ENCODE measurements at places on chromosomes 5 and 9.

DNA sequence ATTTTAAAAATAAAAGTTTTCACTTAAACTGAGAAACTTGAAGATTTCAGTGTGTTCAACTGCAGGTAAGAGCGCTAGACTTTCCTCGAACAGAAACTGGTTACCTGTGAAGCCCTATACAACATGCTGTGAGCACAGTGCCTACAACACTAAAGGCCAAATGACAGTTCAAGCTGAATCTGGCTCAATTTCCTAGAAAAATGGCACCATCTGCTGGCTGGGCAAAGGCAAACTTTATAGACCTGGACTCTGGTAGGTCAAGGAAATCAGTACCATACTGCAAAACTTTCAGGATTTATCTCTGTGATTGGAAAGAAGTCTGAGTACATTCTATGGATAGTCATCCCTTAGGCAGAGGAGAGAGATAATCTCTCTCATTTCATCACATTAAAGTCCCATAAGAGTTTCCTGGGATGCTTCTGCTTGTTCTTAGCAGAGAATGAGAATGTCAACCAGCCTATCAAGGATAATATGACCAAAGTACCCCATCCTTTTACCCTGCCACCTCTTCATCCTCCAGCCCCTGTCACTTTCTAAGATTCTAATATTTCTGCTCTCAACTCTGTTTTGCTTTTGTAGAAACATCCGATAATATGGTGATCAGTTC is 31.8 kb upstream of the FOXB2 start:
- DNase-seq = no peak

DNA sequence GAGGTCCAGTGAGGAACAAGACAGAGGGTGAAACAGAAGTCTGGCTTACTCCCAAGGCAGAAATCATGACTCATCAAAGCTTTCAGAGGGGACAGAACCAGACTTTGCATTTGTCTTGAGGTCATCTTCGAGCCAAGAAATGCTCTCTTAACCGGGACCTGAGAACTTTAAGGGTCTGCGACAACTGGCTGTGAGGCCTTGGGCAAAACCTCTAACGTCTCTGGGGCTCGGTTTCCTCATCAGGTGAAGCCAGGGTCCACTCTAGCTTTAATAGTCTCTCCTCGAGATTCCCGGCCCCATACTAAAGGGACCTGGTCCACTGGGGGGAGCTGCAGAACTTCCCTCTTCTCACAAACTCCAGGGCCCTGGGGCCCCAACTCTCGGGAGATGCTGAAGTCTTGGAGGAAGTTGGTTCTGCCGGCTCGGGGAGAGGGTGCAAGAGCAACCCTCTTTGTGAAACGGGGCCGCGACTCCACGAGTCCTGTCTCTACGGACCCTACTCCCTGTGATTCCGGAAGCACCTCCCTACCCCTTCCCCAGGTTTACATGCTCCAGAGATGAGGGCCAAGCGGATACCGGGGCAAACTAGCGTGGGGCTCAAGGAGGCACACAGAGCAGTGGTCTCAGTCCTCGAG is 2.6 kb downstream of the GLIS3 start:
- peak; percentile 9 for DNase-seq

DNA sequence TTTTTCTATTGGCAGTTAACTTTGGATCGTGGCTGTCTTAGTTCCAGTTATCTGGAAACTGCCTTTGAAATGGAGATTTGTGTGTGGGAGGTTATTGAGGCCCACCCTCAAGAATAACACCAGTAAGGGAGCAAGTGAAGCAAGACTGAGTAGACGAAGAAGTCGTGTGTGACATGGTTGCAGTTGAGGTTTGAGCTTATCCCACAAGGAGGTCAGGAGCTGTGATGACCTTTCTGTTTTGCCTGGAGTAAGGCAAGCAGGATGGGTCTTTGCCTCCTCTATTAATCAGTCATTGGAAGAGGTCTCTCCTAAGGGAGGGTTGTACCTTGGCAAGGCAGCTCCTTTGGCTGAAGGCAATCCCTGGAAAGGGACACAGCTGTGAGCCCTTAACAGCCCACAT is 49.6 kb upstream of the CTXN3 start:
- DNase-seq = no peak

- DNase-seq = no peak
Observed at GRCh38 chr5:103587185-103587748, 24.7 kb upstream of the NUDT12 start.

GRCh38 chr9:75461183-75461582 is 372.9 kb downstream of the OSTF1 start:
- DNase-seq = no peak

DNA sequence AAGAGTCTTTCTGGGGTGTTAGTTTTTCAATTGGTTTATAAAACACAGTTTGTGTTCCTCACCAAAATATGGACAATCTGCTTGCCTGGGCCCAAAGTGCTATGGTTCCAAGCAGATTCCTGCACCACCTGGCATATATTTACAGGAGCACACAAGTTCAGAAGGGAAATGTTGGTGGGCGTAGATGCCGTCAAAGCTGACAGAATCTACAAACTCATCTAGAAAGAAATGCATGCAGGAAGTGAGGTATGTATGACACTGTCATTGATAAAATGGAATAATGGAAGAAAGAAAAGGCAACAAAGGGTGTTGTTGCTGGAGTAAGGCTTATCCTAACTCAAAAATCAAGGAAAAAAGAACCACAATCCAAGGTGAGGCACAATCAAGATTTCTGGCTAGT is 225.8 kb downstream of the MLLT3 start:
- DNase-seq = no peak

- DNase-seq = no peak
Observed at GRCh38 chr9:35679091-35679490, 5.4 kb downstream of the CA9 start.

DNA sequence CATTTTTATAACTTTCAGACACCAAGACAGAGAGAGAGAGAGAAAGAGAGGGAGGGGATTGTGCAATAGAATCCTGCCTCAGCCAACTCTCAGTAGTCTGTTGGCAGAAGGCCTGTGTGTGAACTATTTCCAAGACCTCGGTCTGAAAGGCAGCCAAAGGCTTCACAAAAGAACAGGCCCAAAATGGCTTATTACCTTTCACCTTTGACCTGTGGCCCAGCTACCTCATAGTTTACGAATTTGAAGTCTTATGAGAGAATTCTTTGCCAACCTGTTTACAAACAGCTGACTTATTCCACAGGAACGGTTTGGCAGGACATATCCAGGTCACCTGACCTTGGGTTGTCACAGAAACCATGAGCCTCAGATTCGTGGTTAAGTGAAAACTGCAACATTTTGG is 48.6 kb downstream of the NR2F1-AS1 start:
- no peak for DNase-seq

GRCh38 chr5:62192958-62193357 is 113.0 kb upstream of the KIF2A start:
- DNase-seq = no peak

DNA sequence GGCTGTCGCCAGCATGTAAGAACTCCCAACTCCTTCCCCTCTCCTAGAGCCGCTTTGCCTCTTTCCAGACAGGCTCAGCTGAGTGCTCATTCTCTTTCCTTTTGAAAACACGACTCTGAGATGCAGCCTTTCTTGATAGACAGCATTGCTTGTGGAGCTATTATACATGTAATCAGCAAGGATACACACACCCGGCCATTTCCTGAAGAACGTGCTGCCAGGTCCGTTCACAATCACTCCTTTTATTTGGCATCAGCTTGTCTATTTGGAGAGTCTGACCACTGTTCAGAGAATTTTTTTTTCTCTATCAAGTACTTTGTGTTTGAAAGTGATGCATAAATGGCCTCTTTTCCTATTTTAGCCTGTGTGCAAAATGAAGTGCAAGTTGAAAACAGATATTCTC is 328.7 kb downstream of the MARCHF11 start:
- DNase-seq = no peak

DNA sequence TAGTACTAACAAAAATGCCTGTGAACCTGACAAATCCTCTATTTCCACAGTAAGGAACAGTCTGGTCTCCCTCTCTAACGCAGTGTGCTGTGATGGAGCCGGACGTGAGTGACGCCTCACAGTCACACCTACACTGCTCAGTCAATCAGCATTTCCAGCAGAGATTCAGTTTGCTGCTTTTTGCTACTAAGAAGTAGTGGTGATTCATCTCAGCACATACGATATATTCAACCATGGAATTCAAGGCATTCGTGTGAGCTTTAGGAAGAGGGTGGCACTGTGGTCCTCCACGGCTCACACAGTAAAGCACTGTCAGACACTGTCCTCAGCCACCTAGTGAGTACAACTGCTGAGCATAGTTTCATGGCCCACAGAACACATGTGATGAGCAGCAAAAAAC is 70.9 kb downstream of the SETX start:
- DNase-seq = no peak

DNA sequence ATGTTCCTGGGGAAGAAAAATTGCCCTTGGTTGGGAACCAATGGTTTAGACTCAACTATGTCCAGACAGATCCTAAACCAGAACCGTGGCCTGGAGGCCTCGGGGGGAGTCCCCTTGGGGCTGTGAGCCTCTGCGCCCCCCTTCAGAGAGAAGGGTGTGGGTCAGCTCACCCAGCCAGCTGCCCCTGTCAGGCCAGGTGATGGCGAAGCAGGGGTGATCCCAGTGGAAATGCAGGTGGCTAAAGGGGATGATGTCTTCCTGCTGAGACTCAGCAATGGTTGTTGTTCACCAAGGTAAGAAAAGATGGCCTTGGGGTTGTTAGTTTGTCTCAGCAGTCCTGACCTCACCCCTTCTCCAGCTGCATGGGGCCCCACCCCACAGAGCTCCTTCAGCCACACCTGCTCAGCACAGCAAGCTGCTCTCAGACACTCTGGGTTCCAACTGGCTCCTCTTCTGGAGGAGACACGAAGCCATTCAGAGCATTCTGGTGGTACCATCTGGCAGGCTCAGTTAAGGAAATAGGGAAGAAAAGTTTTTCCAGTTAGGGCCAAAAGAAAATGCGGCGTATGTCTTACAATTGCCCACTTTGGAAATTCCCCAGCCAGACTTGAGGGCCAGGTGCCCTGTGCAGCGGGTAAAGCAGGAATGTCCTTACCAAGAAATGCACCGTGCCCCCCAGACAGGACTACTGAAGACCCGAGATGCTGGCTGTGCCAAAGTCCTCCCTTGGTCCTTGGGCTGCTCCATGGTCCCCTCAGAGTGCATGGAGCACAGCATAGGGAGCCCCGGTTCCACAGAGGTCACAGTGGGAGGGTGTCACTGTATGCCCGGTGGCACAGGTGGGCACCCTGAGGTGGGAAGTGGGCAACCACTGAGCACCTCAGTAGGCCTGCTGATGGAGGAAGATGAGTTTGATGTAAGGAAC is 90.2 kb downstream of the NSUN2 start:
- DNase-seq = no peak

- DNase-seq = no peak
Observed at GRCh38 chr9:71637375-71637774, 130.9 kb downstream of the CEMIP2 start.

DNA sequence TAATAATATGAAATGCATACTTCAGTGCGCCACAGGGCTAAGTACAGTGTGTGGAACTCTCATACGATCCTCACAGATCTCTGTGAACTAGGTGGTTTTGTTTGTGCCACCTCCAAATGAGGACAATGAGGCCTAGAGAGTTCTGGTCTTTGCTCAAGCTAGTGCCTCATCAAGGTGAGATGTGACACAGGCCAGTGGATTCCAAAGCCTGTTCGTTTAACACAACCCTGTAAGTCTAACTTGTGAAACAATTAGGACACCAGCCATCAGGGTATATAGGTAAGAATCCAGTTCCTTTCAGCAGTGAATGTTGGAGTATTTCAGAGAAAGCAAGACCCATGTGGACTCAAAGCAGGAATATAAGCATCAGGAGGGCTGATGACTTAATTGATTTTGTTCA is 130.7 kb upstream of the GAS1 start:
- no peak for DNase-seq

DNA sequence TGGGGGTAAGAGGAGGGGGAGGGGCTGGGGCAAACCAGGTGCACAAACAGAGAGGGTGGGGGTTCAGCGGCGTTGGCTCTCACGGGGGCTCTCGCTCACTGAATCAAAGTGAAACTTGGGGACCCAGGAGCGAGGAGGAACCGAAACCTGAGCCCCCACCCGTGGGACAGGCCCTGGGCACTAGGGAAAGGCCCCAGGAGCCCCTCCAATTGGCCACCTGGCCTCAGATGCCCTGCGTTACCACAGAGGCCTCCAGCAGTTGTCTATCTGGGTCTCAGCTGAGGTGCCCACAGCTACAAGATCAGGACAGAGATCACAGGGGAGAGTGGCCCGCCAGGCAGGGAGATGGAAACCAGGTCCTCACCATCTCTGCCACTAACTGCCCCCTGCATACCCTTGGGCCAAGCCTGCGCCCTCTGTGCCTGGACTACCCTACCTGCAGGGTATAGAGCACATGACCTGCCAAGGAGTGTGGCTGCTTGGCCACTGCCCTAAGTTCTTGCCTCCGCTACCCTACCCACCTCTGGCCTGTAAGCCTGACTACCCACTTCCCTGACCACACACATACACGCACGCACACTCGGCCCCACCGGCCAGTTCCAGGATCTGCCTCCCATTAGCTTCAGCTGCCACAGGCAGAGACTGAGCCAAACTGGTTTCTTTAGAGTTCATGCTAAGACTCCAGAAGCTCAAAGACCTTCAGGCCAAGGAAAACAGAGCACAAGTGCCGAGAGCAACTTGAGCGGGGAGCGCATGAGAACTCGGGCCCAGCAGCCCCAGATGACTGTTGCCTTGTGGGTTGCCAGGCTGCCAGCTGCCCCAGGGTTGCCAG is 39.9 kb downstream of the PAX5 start:
- no peak for DNase-seq

GRCh38 chr9:129489838-129490582 is 130.9 kb downstream of the C9orf50 start:
- peak; percentile 45 for DNase-seq

- no peak for DNase-seq
Observed at GRCh38 chr5:116699332-116699731, 124.7 kb upstream of the SEMA6A start.

GRCh38 chr9:89421595-89421994 is 76.3 kb downstream of the SEMA4D start:
- no peak for DNase-seq

- DNase-seq = no peak
Observed at GRCh38 chr5:170439223-170439943, 50.2 kb upstream of the KCNMB1 start.

DNA sequence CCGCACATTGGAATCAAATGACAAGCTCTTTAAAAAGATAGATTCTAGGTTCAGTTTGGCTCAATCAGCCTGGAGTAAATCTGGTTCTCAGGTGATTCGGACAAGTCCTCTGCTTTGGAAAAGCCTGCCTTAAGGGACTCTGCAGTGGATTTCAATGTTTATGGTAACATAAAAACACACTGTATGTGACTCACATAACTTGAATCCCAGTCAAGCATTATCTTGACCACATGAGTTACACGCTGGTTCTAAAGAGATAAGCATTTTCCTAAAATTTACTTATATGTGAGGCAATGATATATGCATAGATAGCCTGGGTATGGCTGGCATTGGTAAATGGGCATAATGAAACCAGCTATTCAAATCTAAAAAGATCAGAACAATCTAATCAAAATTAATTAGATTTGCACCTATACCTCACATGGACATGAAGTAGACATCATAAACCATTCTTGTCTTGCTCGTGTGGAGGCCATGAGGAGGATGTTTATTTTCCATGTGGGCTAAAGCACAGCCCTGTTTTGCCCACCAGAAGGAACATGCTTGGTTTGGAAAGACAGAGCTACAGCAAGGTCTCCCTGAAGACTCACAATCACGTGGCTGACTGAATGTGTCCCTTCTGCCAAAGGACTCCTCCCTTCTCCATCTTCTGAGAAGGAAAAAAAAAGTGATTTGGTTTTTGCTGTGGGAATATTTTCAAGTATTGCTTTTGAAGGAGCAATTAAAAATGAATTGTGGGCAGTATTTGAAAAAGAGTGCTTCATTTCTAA is 351.7 kb downstream of the DIRAS2 start:
- no peak for DNase-seq
